ENCODE measurements at places on chromosomes 16 and 17.

- DNase-seq, result no peak
These were observed 177.2 kb downstream of the ENGASE start for GRCh38 chr17:79251824-79252223.

- no peak for DNase-seq
These were observed 49.3 kb upstream of the FBXO47 start for GRCh38 chr17:39016193-39017153.

DNA sequence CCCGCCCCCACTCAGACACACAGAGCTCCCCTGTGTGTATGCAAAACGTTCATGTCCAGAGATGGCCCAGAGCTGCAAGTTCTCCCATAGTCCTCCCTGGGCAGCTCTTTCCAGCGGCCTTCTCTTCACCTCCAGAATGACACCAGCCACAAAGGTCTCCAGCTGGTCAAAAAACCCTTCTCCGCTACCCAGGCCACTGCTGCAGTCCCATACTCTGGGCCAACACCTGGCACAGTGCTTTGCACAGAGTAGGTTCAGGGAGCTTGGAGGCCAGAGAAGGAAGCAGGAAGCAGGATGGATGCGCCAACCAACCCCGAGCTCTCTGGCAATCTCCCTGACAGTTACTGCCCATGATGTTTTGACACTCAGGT lies 1.1 kb upstream of the STAT5B start:
- DNase-seq, result no peak

GRCh38 chr16:17846030-17846429 lies 375.3 kb upstream of the XYLT1 start:
- DNase-seq, result no peak

- DNase-seq, result no peak
These were observed 81.6 kb upstream of the CDC42EP4 start for GRCh38 chr17:73393381-73393780.

DNA sequence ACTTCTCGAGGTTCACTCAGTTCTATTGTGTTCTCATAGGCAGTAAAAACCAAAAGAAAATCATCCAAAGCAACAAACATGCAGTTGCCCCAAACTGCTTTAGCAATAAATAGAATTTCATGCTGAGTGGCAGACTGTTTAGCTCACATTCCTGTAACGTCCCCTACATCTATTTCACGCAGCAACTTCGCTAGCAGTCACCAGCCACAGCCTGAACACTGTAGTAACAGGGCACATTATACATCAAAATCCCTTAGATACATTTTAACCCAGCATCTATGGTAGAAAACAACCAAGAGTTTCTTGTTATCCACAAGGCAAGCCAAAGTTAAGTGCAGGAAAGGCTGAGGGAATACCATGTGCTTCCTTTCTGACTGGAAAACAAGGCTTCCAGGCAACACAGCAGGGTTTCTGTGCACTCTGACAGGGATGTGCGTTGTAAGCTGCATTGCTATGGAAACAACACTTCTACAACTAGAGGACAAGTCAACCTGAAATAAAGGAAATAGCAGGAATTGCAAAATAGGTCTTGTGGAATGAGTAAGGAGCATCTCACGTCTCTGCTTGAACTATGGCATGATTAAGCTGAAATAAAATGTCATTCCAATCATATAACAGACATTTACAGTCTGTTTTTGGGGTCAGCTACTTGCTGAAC lies 55.4 kb downstream of the CFDP1 start:
- DNase-seq, result peak; percentile 78

GRCh38 chr16:72228014-72228413 lies 56.1 kb upstream of the PMFBP1 start:
- DNase-seq, result no peak

DNA sequence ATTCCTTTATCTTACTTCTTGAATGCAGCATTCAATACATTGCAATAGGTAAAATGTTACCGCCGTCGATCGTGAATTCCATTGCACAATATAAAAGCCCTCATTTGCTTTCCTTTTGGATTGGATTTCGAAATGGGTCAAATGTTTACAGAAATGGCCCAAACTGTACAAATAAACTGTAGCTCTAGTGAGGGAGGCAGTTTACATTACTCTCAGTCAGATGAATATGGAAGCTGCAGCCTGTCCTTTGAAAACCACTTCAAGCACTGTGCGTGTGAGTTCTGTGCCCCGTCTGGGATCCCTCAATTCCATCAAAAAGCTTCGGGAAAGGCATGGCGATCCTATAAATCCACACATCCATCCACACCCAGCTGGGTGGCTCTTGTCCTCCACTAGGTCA lies 258.6 kb upstream of the FOXF1 start:
- DNase-seq, result no peak

DNA sequence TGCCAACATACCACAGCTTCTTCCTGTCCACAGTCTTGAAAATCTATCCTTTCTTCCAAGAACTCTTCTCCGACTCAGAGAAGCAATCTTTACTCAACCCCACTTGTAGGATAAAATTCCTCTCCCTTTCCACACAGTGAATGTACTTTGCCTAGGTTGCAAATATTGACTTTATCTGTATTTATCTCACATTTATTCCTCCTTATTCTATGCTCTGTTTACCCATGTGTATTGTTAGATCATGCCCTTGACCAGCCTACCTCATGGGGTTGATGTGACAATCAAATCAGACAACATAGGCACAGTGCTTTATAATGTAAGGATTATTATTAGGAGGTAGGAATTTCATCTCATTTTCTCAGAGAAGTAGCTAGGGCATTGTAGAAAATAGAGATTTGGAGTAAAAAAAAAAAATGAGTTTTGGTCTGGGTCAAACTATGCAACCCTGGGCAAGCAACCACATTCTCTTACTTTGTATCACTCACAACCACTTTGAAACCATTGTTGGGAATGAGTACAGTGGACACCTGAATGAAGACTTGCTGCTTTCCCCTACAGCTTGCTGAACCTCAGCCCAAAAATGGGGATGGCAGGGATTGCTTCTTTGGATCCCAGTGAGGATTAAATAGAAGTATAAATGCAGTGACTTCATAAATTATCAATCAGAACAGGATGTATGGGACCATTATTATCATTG lies 9.1 kb upstream of the SLC35B1 start:
- no peak for DNase-seq

DNA sequence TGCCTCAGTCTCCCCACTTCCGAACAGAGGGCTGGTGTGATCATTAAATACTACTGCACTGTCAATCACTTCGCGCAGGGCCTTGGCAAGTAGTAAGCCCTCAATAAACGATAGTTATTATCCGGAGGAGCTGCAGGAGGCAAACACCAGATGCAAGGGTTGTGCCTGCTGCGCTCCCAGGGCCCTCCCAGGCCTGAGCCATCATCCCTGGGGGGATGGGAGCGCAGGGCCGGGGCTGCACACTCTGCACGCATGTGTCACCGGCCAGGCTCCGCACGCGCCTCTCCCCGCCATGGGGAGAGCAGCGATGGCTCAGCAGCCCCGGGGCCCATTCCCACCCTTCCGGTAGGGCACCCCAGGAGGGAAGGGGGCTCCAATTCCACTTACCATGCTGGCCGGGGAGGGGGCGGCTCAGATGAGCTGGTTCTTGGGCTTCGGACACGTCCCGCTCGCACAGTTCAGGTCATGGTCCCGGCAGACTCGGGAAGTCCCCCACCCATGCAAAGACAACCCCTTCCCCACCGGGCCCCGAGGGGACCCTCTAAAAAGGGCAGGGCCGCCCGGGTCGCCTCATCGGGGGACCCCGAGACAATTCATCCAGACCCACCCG lies 681 bp downstream of the XPO6 start:
- peak; percentile 60 for DNase-seq

DNA sequence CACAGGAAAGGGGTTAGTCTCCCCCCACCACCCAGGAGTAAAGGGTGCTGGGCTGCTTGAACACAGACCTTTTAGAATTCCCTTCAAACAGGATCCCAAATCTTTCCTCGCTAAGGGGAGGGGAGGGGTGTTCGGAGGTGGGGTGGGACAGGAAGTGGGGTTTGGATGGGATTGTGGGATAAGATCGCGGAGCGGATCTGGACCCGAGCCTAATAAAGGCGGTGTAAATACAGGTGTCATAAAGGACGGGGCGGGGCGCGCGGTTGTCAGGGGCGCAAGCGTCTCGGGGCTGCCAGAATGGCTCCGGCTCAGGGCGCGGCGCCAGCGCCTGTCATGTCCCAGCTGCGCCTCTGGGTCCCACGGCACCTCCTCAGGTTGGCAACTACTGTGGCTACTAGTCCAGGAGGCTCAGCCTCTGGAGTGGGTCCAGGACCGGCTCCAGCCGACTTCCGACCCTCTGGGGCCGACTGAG lies 59.8 kb upstream of the FBXO47 start:
- DNase-seq, result peak; percentile 12

DNA sequence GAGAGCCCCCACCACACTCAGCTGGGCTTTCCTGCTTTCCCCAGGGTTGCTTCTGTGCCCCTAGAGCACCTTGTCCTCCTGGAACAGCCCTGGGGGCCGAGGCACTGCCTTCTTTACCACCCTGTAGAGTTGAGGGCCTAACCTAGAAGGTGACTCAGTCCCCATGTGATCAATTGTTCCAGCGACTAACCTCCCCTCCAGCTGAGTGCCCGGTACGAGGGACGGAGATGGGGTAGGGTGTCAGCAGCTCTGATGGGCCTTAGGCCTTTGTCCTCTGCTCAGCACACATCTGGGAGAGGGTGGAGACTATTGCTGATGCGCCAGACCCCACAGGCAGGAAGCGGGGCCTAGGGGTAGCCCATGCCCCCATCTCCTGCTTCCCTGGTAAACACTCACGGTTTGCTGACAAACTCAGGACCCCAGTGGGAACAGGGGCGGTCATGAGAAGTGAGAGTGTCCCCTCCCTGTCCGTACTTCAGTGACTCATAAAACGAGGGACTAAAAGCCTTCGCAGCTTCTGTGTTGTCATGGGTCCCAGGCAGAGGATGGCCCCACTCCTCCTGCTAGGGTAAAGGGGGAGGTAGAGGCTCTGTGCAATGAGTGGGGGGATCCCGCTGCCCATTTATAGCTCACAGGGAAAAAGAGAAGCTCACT lies 33.1 kb downstream of the NECAB2 start:
- DNase-seq, result no peak

DNA sequence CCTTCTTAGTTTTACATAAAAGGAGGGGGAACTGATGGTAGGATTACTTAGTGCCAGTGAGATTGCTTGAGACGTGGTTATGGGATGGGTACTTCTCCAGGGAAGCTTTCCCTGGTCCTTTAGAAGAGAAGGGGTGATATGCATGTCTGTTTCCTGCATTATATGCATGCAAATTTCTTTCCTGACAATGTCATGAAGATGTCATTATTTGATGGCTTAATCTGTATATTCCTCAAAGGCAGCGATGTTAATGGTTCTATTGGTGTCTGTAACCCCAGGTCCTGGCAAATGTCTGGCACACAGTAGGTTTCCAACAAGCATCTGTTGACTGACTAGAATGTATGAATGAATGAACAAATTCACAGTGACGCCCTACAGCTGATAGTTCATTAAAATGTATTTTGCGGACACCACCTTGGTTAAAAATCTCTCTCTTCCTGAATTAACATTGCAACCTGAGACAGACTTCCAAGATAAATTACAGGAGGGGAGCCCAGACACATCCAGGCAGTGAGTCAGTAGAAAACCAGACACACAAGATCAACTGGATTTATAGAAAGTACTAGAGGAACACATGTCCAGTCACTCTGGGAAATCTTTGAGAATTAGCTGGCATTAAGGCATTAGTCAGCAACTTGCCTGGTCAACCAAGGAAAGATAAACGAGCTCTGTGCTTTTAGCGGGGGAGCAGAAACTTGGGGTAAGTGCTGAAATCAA lies 293.4 kb downstream of the XYLT1 start:
- no peak for DNase-seq

DNA sequence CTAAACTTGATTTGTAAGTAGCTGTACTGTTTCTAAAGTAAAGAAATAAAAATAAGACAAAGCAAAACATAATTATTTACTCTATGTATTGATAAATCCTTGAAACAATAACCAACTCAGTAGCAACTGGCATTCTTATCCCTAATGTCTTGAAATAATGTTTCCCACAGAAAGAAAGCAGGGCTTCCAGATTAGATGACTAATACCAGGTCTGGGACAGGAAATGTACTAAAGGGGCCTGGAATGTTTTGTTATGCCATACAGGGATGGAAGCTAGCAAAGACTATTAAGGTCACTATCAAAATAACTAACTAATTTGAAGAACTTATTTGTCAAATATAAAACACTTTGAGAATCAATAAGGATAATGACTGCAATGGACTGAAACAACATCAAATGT lies 82.1 kb downstream of the CFDP1 start:
- DNase-seq, result no peak

DNA sequence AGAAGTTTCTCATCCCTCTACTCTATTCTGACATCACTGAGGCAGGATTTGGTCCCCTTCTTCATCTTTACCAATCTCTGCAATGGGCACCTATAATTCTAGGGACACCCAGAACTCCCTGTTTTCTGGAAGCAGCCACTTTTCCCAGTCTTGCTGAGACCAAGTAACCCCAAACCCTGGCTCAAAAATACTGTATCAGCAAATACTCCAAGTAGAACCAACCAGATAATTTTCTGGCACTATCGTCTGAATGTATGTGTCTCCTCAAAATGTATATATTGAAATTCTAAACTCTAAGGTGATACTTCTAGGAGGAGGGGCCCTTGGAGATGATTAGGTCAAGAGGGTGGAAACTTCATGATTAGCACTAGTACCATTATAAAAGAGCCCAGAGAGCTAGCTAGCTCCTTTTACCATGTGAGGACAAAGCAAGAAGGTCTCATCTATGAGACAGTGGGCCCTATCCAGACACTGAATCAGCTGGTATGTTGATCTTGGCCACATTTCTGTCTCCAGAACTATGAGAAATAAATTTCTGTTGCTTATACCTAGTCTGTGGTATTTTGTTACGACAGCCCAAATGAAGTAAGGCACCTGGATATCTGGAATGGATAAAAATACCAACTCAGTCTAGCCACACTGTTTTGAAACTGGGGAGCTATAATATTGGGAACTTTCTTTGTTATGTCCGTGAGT lies 464.4 kb downstream of the CDH11 start:
- DNase-seq, result no peak

GRCh38 chr17:6782244-6782643 lies 6.2 kb downstream of the FBXO39 start:
- no peak for DNase-seq

GRCh38 chr16:28029387-28030002 lies 34.0 kb downstream of the GSG1L start:
- no peak for DNase-seq

DNA sequence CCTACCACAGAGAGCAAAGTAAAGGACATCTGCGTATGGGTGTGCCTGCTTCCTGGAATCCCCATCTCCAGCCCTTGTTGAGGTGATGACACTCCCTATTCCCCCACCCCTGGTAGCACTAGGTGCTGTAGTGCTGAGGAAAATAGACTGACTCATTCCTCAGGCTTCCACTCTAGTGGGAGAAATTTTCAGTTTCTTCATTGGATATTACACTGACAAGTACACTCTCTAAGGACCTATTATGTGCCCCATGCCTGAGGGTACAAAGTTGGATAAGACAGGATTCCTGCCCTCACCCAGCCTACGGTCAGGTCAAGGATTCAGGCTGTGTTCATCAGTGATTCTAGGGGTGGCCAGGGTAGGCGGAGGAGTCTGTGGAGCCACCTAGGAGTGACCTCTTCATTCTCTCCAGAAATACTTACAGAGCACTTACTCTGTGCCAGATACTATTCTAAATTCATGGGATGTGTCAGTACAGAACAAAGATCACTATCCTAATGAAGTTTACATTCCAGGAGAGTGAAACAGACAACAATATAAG lies 4.5 kb upstream of the ZC3H7A start:
- DNase-seq, result no peak
